ENCODE measurements at places on chromosomes 2 and 18.

DNA sequence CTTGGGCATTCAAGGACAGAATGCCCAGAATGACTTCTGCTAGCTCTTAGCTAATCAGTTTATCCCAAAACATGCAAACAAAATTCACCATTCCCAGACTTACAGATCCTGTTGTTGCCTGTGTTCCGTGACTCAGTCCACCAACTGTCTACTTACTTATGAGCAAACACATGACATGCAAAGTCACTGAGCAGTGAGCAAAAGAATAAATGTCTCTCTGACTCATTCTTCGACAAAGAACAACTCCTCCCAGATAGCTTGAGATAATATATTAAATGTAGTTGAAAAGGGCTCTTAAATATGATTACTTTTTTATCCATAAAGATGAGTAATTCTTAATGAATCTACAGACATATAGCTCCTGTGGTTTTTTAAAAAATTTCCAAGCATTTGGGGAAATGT is 9.0 kb upstream of the CREG2 start:
- no peak for DNase-seq

DNA sequence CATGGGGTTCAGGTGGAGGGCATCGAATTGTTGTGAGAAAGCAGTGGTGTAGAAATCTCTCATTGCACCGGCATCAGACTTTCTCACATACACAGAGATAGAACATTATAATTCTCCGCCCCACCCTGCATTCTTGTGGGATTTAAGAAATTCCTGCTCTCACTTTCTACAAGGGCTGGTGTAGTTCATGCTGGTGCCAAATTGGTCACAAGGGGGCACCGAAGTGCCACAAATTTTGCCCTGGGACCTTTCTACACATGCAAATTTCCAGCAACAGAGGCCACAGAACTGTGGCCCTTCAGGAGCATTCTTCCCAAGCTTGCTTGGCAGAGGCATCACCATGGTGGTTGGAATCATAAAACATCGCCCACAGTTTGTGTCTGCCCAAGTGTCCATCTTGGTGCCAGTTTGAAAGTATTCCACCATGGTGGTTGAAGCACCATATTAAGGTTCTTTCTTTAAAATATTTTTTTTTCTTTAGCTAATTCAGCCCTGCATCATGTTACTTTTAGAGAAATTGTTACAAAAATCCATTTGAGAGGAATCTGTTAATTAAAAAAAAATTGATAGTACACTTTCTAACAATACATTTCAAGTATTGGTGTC is 521.2 kb upstream of the FANCL start:
- DNase-seq: peak; percentile 2

DNA sequence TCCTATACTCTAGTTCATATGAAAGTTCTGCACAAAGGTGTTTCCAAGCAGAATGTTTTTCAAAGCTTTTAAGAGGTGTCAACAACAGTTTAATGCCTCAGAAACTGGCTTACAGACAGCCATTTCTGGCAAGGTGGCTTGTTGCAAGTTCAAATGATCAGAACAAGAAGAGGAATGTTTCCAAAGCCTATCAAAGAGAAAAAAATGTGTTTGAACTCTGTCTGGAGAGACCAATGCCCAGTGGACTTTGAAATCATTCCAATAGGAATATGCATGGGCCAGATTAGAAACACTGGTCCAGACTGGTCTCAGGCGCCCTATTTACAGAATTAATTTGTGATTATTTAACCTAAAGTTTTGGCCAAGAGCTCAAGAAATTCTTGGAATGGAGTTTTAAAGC is 106.2 kb downstream of the CPS1 start:
- no peak for DNase-seq

DNA sequence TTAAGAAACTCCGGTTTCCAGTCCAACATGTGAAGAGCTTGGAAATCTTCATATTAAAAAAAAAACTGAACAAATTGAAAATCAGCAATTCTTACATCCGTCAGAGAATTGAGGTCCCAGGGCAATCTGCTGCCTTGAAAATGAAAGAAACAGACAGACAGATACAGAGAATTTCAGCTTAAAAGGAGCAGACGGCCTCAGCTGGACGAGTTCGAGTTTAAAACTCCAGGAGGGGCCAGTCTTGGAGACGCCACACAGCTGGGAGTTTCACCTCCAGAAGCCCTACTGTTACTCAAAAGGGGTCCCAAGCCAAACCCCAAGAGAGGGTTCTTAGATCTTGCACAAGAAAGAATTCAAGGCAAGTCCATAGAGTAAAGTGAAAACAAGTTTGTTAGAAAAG is 226.5 kb upstream of the ARL4C start:
- no peak for DNase-seq

DNA sequence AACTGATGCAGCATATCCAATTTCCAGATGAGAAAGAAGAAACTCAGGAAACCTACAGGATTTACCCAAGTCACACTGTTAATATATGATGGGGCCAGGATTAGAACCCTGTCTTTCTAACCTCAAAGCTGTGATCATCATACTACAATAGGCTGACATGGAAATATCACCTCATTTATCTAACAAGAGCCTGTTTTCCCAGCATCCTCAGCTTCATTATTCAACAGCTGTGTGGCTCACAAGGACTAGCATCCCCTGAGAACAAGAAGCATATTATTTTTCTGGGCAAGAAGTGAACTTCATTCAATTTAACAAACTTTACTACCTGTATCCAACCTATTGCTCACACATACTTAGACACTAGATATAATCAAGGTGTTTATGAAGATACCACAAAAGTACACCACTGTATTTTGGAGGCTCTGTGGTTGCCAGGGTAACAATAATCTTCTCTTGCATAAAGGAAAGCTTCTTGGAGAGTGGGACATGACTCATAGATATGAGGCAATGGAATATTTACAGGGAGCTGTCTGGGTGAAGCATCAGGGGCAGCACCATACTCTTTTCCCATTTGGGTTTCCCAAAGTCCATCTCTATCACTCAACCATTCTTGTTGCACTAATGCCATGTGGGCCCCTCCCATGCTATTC is 218.2 kb downstream of the RAD51AP2 start:
- DNase-seq: no peak

- no peak for DNase-seq
Observed at GRCh38 chr2:205745661-205746419, 63.5 kb downstream of the NRP2 start.

- DNase-seq: no peak
Observed at GRCh38 chr2:130371723-130372054, 15.8 kb downstream of the PTPN18 start.

- DNase-seq: no peak
Observed at GRCh38 chr2:225156853-225157451, 114.7 kb upstream of the DOCK10 start.

GRCh38 chr2:235564066-235564465 is 70.2 kb downstream of the AGAP1 start:
- DNase-seq: no peak

GRCh38 chr2:108154366-108155061 is 85.3 kb upstream of the SULT1C3 start:
- no peak for DNase-seq

DNA sequence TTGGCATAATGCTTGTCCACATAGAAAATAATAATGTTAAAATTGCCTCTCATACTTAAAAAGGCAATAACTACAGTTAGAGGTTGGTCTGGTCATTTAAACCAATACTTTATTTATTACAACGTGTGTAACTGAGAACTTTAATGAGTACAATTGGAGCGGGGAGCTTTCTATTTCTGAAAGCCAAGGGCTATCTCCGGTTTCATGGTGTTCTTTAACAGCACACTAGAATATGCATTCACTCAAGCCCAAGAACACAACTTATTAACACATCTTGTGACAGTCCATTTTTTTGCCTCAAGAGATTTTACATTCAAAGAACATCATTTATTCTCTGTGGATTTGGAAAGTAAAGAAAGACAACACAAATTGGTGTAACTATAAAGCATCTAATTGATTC is 131.8 kb downstream of the KCNH7 start:
- no peak for DNase-seq

DNA sequence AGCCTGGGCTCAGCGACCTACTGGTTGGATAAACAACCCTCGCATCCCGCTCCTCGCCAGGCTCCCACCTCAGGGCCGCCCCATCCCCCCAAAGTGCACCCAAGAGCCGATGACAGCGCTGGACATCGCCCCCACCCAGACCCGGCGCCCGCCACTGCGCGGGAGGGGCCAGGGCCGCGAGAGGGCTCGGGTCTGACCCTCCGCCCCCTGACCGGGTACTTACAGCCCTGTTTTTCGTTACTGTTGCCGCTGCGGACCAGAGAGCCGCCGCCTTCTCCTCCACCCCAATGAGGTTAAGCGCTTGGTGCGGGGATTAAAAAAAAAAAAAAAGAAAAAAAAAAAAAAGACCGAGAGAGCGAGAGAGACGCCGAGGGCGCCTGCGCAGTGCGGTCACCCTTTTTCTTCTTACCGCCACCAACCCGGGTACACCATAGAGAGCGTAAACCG is at the start of gene CLASP1:
Gene CLASP1, minus strand, starts transcription at position 314 of the 447 bp plus-strand sequence. CDS start 43,567 bp downstream, outside the sequence.
- DNase-seq: no peak

- DNase-seq: no peak
Observed at GRCh38 chr18:3170441-3171161, 49.2 kb downstream of the MYOM1 start.

DNA sequence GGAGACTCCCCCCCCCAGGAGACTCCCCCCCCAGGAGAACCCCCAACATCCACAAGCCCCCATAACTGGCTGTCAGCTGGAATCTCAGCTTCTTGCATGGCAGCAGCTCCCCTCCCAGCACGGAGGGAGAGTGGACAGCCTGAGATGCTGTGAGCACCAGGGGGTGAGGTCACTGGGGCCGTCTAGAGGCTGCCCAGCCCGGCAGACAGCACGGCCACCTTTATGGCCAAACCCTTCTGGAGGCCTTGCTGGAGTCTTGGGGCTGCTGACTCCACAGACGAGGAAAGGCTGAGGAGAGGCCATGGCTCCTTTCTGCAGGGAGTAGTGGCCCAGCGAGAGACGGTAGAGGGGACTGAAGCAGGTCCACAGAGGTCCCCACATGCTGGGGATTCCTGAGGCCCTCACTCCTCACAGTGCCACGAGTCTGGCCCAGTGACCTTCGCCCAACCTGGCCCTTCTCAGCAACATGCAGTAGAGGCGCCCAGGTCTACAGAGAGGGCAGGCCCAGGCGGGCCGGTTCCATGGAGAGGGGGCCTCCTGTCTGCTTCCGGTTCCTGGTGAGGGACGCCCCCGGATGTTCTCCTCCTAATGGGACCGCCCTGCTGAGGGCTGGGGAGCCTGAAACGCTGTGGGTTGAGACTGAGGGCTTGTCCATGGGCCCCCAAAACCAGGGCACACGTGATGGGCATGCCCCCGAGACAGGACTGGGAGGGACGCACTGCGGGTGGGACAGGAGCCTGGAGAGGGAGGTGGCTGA is 122.6 kb upstream of the CTDP1 start:
- DNase-seq: no peak

GRCh38 chr2:10817413-10817812 is 4.8 kb upstream of the PDIA6 start:
- DNase-seq: no peak

DNA sequence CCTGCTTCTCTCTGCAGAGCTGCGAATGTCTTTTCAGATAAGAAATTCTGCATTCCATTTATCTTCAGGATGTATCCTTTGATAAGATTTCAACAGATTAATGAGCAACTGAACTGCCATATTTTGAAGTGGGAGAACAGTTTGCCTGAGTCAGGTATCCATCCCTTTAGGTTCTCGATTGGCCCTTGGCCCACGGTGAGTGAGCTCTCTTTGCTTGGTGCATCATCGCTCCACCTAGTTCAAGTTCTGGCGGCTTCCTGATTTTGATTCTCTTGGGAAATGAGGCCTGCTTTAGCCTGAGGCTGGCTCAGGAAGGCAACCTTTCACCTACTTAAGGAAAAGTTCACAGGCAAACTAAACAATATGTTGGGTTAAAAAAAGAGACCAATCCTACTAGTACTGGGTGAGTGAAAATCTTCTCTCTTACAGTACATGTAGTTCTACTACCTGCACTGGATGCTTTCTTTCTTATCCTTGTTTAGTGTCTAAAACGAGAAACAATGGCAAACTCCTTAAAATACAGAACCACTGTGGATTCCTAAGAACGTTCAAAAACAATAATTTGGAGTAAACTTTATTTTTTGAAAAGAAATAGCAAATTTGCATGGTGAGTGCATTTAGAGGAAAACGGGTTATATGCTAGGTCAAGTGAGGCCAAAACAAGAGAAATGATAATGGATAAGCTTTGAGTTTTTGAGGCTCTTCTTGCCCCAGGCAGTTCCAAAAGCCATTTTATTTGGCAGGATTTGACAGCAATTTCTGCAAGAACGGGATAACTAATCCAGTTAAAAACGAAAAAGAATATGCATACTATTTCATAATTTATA is 837 bp upstream of the ACSL3 start:
- no peak for DNase-seq

- no peak for DNase-seq
Observed at GRCh38 chr2:215760557-215760956, 252.8 kb downstream of the MREG start.

- DNase-seq: no peak
Observed at GRCh38 chr18:61891894-61892293, 913 bp downstream of the RNF152 start.

GRCh38 chr2:111673526-111673925 is 210.5 kb downstream of the ANAPC1 start:
- DNase-seq: no peak

GRCh38 chr18:44896846-44897245 is 216.2 kb downstream of the SETBP1 start:
- no peak for DNase-seq

DNA sequence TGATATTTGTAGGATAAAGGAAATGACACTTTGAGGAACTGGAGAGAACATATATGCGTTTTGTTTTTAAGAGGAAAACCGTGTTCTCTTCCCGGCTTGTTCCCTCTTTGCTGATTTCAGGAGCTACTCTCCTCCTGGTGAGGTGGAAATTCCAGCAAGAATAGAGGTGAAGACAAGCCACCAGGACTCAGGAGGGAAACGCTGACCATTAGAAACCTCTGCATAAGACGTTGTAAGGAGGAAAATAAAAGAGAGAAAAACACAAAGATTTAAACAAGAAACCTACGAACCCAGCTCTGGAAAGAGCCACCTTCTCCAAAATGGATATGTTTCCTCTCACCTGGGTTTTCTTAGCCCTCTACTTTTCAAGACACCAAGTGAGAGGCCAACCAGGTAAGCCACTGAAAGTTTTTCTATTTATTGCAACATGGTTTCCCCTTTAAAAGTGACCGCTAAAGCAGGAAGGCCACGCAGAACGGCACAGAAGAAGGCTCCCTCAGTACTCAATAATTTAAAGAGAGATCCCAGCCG is 735 bp downstream of the NRP2 start:
- DNase-seq: no peak

DNA sequence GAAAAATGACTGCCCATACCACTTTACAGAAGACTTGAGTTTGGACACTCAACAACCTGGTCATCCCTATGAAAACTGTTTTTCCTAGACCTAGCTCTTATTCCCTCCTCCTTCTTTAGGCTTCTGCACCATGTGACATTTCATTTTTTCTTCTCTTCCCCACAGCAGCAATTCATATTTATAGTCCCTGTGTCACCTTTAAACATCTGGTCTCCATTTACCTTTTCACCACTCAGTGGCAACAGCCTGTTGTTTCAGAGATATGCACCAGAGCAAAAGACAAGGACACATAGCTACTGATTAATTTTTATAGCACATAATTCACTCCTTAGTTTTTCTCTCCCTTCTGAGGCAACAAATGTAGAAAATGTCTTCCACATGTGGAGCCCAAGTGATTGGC is 118.7 kb downstream of the RIT2 start:
- no peak for DNase-seq

- DNase-seq: no peak
Observed at GRCh38 chr2:121875585-121876185, 120.2 kb downstream of the TSN start.

All from stimulated activated CD8-positive, alpha-beta memory T cell treated with anti-CD3 and anti-CD28 coated beads, Interleukin-15, amount 100 ng/mL, for 48 hours (primary cell).